ENCODE measurements at places on chromosomes 7 and 10.
A peak's percentile ranks its signal among the peaks of the same experiment; 100 is the strongest.

GRCh38 chr7:22468609-22469008 lies 31.4 kb downstream of the STEAP1B start:
- no peak for DNase-seq

DNA sequence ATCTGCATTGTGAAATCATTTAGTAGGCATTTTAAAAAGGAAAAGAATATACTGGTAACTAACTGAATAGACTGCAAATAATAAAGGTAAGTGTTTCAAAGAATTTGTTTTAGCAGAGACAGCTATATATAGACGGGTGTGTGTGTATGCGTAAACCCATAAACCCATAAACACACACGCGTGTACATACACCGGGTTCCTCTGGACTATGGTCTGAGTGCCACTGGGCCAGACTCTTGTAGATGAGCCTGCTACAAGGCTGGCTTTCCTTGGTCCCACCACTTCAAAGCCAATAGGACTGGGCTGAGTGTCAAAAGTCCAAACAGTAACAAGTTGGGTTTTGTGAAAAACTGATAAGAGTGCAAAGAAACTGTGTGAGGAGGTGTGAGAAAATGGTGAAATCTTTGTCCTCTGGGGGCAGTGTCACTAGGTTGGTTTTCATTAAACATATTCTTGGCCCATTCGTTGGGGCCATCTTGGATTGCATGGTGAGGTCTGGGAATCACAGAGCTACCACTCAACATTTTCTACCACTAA lies 39.8 kb downstream of the GNA12 start:
- DNase-seq: no peak

GRCh38 chr7:109893231-109893630 lies 1197.7 kb upstream of the LRRN3 start:
- DNase-seq: no peak

DNA sequence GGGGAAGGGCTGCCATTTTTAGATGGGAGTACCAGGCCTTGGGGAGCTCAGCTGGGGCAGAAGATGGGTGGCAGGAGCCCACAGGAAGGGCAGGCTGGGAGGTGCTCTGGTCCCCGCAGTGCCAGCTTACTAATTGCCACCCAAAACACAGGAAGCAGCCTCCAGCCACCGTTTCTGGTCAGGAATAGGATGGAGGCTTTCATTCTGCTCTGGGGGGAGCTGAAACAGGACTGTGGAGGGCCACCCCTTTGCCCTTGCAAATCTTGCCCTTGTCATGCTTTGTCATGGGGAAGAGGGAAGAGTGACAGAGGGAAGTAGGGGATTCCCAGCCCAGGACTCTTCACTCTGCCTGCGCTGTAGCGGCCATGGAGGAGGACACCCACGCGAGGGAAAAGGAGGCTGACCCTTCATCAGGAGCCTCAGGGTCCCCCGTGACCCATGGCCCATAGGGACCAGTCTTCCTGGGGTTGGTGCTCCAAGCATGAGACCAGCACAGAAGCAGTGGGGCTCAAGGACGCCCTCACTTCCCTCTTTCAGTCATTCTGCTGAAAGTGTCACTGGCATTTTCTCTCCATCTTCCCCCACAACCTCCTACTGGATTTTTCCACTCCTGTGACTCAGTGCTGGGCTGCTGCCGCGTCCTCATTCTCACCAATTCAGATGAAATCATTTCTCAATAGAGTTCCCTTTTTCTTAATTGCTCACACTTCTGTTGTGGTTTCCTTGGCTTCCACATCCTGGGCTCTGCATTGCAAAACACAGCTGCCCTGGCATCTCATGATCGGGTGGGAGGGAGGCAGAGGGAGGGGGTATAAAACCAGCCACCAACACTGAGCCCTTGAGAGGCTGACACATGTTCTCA lies 61.9 kb downstream of the MKI67 start:
- DNase-seq: no peak

GRCh38 chr7:140653319-140654108 lies 12.9 kb upstream of the DENND2A start:
- peak; percentile 66 for DNase-seq

DNA sequence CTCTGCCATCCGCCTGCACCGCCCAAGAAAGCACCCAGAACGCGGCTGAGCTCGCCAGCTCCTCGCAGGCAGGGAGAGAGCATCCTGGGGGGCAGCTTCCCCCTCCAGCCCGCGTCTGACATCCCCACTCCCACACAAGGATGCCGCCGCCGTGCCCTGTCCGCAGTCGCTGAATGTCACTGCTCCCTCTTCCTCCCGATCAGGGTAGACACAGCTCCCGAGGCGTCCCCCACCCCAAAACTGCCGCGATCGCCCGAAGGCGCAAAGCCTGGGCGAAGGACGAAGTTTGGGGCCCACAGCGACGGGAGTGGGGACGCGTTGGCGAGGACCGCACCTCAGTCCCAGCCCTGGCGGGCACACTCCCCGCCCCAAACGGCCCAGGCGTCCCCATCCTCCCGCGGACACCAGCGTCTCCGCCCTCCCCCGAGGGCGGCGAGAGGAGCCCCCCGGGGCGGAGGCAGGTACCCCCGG lies 1.5 kb upstream of the KAT6B start:
- no peak for DNase-seq

- no peak for DNase-seq
These were observed 55.6 kb upstream of the PNLIP start for GRCh38 chr10:116490028-116490662.

- DNase-seq: no peak
These were observed 239.4 kb downstream of the C7orf25 start for GRCh38 chr7:42672339-42672999.

- no peak for DNase-seq
These were observed 254.0 kb upstream of the PPP2R2D start for GRCh38 chr10:131646551-131647525.

- DNase-seq: no peak
These were observed 26.6 kb downstream of the RPP38 start for GRCh38 chr10:15123749-15124184.

DNA sequence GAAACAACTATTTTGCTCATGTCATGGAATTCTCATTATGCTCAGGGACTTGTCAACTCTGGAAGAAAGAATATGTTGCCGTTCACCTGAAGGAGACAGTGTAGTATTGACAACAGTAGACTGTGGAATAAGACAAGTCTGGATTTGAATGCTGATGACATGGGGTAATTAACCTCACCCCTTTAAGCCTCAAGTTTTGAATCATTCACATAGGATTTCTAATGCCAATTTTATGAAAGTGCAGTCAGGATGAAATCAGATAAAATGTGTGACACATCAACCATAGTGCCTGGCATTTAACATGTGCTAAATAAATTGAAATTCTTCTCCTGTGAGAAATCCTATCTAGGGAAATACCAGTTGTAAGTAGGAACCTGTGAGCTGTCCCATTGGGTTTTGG lies 305.8 kb downstream of the KIF20B start:
- no peak for DNase-seq

- no peak for DNase-seq
These were observed 101.2 kb upstream of the ZNF746 start for GRCh38 chr7:149598721-149599308.

DNA sequence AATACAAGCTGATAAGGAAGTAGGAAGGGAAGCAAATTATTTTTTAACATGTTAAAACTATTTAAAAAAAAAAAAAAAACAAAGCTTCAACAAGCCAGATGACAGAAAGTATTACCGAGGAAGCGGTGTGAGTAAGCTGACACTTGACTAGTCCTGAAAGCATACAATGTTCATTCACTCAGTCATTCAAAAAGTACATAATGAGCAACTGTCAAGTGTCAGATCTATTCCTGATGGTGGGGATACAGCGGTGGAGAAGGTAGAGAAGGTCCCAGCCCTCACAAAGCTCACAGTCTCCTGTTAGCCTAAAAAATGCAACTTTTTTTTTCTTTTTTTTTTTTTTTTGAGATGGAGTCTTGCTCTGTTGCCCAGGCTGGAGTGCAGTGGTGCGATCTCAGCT lies 40.0 kb downstream of the RAPGEF5 start:
- DNase-seq: no peak

DNA sequence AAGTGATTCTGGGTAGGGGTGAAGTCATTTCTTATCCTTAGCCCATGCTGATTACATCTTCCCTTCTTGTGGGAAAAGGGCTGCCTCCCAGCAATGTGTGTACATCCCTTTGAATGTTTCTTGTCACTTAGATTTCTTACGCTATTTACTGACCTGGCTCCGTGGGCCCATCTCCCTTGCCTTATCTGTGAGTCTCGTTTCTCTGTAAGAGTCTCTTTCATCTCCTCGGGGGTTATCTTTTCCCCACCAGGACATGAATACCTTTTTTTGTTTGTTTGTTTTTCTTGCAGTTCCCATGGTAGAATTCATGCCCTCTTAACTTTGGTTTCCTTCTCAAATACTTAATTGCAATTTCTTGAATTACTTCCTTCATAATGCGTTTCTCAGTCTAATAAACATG lies 107.7 kb downstream of the BAMBI start:
- no peak for DNase-seq

DNA sequence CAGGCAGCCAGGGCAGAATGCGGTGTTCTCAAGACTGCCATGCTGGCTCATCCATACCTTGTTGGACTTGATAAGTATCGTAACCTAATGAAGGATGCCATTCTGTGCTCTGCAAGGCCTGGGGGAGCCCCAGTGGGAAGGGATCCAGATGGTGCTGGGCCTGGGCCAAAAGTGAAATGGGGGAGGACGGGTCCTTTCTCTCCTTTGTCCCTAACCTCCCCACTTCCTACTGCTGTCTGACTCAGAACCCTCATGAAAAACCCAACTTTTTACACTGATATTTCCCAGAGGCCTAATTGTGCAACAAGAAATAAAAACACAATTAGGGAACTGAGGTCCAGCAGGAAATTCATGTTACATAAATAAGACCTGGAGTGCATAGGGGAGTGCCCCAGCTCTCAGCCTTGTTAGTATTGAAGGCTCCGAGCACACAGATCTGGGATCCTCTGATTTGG lies 193.7 kb upstream of the SVIL start:
- DNase-seq: no peak

DNA sequence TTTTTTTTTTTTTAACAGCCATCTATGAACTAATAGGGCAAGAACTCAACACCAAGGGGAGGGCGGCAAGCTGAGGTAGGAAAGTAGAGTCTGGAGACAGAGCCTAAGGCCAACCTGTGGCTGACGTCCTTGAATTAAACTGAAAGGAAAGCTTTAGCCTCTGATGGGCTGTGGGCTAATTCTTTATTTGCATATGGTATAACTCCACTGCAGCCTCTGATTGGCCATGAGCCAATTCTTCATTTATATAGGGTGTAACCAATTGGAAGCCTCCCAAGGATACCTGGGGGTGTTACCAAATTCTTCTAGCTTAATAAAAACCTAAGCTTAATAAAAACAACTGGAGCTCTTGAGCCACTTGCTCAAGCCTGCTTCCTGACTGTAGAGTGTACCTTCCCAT lies 10.3 kb downstream of the TYW1 start:
- DNase-seq: no peak

- DNase-seq: no peak
These were observed 77.5 kb upstream of the CACUL1 start for GRCh38 chr10:118832241-118832651.

GRCh38 chr10:91566115-91566514 lies 66.8 kb downstream of the PPP1R3C start:
- no peak for DNase-seq

- no peak for DNase-seq
These were observed 9.2 kb downstream of the CCDC136 start for GRCh38 chr7:128801003-128801402.

DNA sequence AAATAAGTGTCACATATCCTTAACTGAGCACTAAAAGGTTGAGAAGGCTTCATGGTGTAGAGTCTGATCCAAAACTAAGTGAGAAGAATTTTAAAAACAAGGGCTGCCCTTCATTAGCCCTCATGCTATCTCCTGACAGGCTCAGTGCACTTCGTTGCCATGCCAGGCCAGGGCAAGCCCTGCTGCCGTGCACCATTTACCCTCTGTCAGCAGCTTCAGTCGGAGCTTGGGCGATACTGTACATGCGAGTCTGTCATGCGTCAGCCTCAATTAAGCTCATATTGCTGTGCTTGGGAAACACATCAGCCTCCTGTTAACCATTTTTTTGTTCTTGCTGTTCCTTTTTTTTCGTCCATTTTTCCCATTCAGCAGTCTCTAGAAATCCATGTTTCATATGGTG lies 166.6 kb downstream of the VTI1A start:
- DNase-seq: no peak

DNA sequence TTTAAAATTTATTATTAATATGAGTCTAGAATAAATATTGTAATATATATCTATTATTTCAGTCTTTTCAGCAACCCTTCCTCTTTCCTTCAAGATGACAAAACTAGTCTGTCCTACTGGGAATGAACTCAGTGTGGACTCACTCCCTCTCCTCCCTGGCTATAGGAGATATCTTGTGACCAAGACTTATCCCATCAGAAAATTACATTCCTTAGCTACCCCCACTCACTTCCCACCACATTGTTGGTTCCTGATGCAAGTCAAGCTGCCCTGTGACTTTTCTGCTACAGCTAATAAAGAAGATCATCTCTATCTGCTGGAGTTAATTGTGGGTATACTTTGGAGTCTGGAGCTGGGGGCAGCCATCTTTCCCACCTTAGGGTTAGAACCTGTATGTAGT lies 28.0 kb upstream of the MCU start:
- no peak for DNase-seq

DNA sequence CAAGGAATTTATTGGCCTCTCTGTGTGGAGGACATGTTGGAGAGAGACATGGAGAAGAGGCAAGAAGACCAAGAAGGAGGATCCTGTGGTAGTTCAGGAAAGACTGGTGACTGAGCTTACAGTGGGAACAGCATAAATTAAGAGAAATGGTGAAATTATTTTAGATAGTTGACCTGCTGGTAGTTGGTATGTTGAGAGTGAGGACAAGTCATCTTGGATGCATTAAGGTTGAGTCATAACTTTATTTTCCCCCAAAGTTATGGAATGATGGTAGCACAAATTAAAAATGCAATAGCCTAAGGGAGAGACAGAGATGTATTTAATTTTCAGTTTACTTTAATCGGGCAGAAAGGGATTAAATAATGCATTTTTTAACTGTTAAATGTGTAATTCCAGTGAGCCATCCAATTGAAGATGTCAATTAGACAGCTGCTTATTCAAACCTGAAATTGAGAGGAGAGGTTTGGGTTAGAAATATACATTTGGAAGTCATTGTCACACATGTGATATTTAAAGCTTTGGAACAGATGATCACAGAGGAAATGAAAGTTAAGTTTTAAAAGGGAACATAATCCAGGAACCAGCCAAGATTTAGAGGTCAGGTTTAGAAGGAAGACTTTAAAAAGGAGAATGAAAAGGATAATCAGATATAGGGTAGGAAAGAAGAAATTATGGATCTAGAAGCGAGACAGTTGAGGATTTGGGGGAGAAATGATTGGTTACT lies 80.6 kb downstream of the DGKB start:
- DNase-seq: no peak

DNA sequence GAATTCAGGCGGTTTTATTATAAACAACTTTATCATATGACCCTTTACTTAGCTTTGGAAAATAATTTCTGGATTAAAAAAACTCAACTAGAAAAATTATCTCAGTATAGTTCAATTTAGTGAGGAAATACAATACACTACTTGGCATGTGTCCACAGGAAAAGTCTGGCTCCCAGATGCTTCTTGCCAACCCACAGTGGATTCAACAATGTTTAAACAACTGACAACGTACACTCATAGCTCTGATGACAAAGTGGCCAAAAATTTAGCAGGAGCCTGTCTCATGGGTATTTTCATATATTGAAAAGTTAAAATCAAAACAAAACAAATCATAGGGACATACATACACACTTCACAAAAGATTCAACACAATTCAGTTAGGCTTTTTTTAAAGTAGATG lies 158.8 kb downstream of the SKAP2 start:
- DNase-seq: peak; percentile 32

- no peak for DNase-seq
These were observed 86.4 kb downstream of the MYL10 start for GRCh38 chr7:101542527-101543241.

- no peak for DNase-seq
These were observed 47.8 kb upstream of the NKX2-3 start for GRCh38 chr10:99484626-99485581.
